Neuronal stem cell (in vitro differentiated cells): ENCODE measurements at places on chromosomes 7 and 10.

DNA sequence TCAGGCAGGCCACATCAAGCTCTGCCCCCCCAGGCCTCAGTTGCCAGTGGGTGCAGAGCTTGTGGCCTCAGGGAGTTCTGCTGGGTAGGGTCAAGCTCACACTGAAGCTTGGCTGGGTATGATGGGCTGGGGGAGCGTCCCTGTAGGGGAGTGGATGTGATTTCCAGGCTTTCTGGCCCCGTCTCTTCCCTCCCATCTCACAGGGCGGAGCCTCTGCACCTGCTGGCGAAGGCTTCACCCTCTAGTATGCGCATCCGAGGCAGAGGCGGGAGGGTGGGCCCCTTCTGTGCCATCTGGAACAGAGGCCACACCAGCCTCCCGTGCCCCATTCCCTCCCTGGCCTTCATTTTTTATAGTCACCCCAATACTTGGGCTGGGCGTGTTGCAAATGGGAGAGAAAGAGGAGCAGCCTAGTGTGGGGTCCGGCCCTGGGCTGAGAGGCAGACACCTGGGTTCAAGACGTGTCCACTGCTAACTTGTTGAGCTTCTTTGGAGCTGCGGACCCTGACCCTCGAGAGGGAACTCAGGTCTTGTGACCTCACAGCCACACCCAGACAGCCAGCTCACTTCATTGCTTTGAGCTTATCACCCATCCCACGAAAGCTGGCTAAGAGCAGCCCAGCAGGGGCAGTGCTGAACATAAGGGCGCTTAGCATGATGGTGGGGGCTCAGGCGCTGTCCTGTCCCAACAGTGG is 2.3 kb downstream of the AQP1 start:
- H3K27me3 ChIP-seq: no peaks in the 10 kb centered on the region
- H3K27ac ChIP-seq: no peak overlapping the region
- H3K4me1 ChIP-seq: no peaks in the 10 kb centered on the region

DNA sequence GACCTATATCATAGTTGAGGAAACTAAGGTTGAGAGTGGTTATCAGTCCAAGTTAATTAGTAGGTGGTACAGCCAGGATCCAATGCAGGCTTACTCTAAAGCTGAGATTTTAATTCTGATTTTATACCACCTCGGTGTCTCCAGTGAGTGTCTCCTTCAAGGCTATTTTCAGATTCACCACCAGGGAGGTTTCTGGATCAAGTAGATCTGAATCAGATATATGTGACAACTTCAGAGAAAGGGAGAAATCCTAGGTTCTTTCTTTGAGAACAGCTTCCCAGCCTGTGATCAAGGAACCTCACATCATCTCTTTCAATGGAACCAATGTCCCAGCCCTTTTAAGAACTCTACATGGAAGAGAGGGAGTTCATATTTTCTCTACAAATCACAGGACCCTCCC is 429.2 kb downstream of the SORCS3 start:
- no peak overlapping the region for H3K27ac ChIP-seq
- H3K4me3 ChIP-seq: no peak overlapping the region
- H3K4me1 ChIP-seq: no peaks in the 10 kb centered on the region
- DNase-seq: no peak
- H3K27me3 ChIP-seq: no peaks in the 10 kb centered on the region

DNA sequence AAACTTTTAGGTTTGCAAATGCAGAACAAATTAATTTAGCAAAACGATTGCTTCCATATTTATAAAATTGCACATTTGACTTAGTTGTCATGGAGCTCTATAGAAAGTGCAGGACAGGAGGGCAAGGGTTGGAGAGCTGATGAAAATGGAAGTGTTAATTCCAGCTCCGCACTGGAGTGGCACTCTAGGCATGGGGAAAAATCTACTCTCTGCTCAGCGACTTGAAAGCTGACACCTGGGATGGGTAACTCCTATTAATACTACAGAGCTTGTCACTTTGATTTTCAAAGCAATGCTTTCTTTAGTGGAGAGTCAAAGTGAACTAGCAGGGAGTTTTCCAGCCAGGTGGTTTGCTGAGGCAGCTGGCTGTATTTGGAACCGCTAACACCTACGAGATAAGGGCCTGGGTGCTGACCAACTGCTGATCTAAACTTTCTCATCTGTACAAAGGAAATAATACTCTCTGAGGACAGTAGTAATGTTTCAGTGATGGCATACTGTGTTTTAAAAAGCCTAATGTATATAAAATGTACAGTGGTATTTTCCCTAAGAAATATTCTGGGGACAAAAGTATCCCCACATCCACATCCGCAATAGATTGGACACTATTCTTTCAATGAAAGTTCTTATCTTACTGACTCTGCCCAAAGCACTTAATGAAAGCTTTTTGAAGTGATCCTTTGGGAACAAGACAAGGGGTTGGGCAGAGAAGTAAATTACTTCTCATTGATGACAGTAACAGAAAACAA is 444.3 kb downstream of the GPAM start:
- no peaks in the 10 kb centered on the region for H3K36me3 ChIP-seq
- H3K4me1 ChIP-seq: no peaks in the 10 kb centered on the region
- H3K27me3 ChIP-seq: no peaks in the 10 kb centered on the region

- DNase-seq: no peak
- no peaks in the 10 kb centered on the region for H3K36me3 ChIP-seq
- H3K27ac ChIP-seq: no peak overlapping the region
- H3K4me1 ChIP-seq: peaks cover 6% of the 10 kb centered on the region
- no peak overlapping the region for H3K4me3 ChIP-seq
Observed at GRCh38 chr10:18473424-18474117, 177.8 kb downstream of the NSUN6 start.

GRCh38 chr10:47331954-47332353 is 9.7 kb downstream of the GDF2 start:
- H3K36me3 ChIP-seq: no peaks in the 10 kb centered on the region
- peaks cover 3% of the 10 kb centered on the region for H3K4me1 ChIP-seq
- peaks cover 3% of the 10 kb centered on the region for H3K27me3 ChIP-seq
- H3K27ac ChIP-seq: no peak overlapping the region
- no peak overlapping the region for H3K4me3 ChIP-seq

- H3K36me3 ChIP-seq: no peaks in the 10 kb centered on the region
- H3K27me3 ChIP-seq: no peaks in the 10 kb centered on the region
- no peaks in the 10 kb centered on the region for H3K4me1 ChIP-seq
- H3K27ac ChIP-seq: no peak overlapping the region
- DNase-seq: no peak
Observed at GRCh38 chr7:110987127-110987693, 103.7 kb upstream of the LRRN3 start.

DNA sequence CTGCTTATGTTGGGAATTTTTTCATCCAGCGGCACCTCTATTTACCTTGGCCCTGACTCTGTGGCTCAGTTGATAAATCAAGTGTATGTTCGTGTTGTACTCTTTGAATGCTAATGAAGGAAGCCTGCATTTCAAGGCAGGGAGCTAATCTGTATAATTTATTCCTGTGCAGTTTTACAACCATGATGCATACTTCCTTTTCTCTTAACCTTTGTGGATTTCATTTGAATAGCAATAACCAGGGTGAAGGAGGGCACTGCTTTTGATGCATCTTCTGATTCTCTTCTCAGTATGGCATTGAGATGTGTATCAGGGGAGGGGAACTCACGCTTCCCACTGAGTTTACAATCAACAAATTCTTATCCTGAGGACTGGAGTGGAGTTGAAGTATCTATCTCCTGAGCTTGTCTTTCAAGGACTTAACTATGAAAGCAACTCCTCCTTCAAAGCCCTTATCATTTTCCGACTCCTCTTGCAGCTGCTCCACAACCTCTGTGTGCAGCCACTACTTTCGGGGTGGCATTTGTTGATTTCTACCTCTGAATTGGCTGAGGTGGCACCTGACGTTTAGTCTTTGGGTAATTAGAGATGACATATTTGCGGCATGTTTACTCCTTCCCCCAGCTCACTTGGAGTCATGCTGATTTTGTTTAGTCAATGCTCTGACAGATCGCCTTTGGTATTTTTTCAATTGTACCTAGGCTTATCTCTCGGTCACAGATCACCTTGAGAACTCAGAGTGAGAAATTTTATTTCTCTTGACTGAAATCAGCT is 275.2 kb downstream of the PHTF2 start:
- DNase-seq: no peak
- no peak overlapping the region for H3K27ac ChIP-seq

- DNase-seq: no peak
- H3K4me3 ChIP-seq: no peak overlapping the region
- no peaks in the 10 kb centered on the region for H3K27me3 ChIP-seq
- no peaks in the 10 kb centered on the region for H3K36me3 ChIP-seq
Observed at GRCh38 chr10:70666960-70667798, 5.1 kb upstream of the ADAMTS14 start.

DNA sequence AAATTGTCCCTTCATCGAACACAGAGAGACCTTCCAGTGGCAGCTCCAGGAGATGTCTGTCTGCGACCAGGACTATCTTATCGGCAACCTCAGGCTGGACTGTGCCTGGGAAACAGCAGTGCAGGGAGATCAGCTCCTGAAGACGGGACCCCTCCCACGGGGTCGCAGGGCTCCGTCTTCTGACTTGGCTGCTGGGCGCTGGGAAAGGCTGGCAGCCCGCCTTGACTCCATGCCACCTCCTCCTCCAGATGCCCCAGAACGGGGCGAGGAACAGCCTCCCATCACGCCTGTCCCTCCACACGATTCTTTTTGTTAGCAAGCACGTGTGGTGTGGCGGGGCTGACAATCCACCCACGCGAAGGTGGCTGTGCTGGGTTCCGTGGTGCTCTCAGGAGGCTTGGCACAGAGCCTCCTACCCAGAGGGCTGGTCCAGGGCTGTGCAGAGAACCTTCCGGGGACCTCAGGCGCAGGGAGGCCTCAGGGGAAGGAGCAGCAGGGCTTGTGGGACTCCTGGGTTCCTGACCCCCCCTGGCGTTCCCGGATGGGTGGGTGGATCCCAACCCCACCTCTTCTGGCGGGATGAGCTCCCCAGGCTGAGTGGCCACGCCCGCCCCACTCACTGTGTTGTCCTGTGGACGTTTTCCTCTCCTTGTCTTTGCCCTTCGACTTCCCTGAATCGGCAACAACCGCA is 47.6 kb upstream of the NKX6-2 start:
- no peaks in the 10 kb centered on the region for H3K27me3 ChIP-seq
- H3K4me3 ChIP-seq: no peak overlapping the region
- no peak overlapping the region for H3K27ac ChIP-seq
- DNase-seq: no peak
- H3K4me1 ChIP-seq: peaks cover 6% of the 10 kb centered on the region

DNA sequence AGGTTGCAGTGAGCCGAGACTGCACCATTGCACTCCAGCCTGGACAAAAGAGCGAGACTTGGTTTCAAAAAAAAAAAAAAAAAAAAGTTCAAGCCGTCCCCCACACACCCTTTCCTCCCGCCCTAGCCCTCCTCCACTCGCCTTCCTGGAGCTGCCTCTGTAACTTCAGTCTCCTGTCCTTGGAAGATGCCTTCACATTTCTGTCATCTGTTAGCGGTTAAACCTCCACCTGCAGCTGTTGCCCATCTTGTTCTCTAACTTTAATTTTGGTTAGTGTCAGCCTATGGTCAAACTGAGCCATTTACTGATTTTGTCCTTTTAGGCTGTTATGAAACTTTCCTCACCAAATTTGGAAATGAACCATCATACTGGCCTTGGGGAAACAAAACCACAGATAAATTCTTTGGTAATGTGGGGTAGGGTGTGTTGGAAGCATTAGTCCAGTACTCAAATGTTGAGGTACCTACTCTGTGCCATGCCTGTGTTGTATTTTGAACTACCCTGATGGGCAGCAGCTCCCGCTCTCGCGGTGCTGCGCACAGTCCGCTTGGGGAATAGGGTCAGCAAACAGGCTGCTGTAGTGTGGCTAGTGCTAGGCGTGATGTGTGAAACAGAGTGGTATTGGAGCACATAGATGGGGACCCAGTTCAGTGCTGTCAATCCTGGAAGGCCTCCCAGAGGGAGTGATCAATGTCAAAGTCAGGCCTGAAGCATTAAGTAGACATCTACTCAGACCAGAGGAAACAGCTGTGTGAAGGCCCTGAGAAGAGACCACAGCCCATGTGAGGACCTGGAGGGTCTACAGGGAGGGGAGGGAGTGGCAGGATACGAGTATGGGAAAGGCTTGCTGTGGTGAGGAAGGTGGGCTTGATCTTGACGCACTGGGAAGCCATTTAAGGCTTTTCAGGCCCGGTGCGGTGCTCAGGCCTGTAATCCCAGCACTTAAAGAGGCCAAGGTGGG is 26.9 kb downstream of the SFXN4 start:
- H3K27me3 ChIP-seq: no peaks in the 10 kb centered on the region
- H3K4me1 ChIP-seq: no peaks in the 10 kb centered on the region

GRCh38 chr7:111647881-111648280 is 85.6 kb upstream of the IMMP2L start:
- H3K36me3 ChIP-seq: no peaks in the 10 kb centered on the region
- no peaks in the 10 kb centered on the region for H3K27me3 ChIP-seq
- no peak overlapping the region for H3K27ac ChIP-seq

DNA sequence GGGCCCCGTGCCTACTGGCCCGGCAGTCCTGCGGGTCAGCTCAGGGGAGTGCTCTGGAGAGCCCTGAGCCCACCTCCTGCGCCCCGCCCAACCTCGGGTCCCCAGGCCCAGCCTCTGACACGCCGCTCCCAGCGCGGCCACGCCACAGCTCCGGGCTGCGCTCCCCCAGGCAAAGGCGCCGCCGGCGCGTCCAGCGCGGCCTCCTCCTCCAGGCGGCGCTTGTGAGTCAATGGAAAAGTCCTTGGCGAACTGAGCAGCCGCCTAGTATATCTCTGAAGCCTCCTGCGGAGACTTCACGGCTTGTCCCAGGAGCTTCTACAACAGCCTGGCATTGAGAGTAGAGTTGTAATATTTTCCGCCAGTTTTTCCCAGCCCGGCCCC is 29.5 kb upstream of the BMS1 start:
- DNase-seq: peak; percentile 67
- H3K27ac ChIP-seq: no peak overlapping the region
- H3K36me3 ChIP-seq: no peaks in the 10 kb centered on the region
- no peak overlapping the region for H3K4me3 ChIP-seq

GRCh38 chr10:121042342-121042741 is 191.2 kb downstream of the WDR11 start:
- H3K4me3 ChIP-seq: no peak overlapping the region
- H3K27ac ChIP-seq: no peak overlapping the region
- no peak for DNase-seq
- H3K27me3 ChIP-seq: no peaks in the 10 kb centered on the region

- H3K36me3 ChIP-seq: no peaks in the 10 kb centered on the region
- no peak for DNase-seq
- no peak overlapping the region for H3K27ac ChIP-seq
- no peaks in the 10 kb centered on the region for H3K4me1 ChIP-seq
- no peaks in the 10 kb centered on the region for H3K27me3 ChIP-seq
- H3K4me3 ChIP-seq: no peak overlapping the region
Observed at GRCh38 chr7:131336956-131337355, 9.3 kb downstream of the MKLN1 start.

DNA sequence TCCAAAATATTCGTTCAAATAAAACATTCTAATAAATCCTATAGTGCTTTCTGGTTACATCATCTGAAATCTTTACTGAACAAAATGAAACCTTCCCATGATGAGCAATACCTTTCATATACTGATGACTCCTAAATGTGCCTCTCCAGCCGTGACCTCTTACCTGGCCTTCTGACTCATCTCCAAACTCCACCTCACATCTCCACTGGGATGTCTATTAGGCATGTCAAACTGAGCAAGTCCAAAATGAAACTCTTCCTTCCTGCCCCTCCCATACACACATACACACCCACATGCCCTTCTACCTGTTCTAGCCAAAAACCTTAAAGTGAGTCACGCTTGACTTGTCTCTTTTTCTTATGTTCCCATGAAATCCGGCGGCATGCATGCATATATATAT is 22.9 kb downstream of the GSAP start:
- peaks cover 2% of the 10 kb centered on the region for H3K36me3 ChIP-seq
- no peak for DNase-seq
- no peak overlapping the region for H3K4me3 ChIP-seq
- peaks cover 3% of the 10 kb centered on the region for H3K4me1 ChIP-seq
